ENCODE measurements at places on chromosomes 4 and X.

DNA sequence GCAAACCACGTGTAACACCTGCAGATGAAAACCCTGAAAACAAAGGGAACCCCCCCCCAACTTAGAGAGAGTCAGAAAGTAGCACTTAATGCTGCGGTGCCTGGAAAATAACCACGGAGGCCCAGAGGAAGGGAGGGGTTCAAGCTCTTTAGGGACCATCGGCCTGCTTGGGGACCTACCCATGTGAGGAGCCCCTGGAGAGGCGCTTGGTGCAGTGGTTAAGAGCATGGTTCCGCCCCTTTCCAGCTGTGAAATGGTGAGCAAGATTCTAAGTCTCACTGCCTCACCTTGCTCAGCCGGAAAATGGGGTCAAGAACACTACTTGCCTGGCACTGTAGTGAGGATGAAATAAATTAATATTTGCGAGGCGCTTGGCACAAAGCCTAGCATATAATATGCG, 13.8 kb downstream of the SLC25A5 start:
- DNase-seq, result no peak

DNA sequence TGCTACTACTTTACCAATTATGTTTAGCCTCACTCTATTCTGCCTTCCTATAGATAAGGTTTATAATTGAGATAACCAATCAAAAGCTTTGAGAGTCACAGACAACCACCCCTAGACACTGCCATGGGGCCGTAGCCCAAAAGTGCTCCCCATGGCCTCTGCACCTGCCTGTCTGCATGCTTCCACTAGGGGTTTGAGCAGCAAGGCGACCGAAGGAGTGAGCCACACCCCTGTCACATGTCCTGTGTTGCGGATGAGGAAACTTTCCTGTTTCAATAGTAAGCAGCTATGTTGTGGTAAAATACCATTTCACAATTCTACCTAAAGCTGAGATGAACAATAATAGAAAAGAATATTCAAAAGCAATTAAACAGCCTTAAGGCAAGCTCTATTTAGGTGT, 856.0 kb upstream of the FRG1 start:
- no peak for DNase-seq

DNA sequence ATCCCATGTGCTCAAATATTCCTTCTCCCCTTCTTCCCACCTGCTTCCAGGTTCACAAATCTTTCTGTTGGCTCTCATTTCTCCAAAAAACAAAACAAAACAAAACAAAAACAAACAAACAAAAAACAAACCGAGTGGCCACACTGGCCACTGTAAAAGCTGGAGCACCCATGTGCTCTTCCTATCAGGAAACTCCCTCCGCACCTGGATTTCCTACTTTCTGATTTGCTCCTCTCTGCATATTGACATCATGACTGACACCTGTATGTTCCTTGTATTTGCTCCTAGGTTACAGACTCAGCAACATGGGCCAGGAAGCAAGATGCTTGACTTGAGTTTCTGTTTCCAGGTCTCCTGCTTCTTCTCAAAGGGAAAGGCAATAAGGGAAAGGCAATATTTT, 258.8 kb downstream of the GPC3 start:
- DNase-seq, result no peak

- DNase-seq, result peak; percentile 20
Observed at GRCh38 chr4:180947425-180947824, 1295.8 kb upstream of the TENM3 start.

Data from eye (tissue), 1 donor.